ENCODE measurements at places on chromosomes 2 and 18.

DNA sequence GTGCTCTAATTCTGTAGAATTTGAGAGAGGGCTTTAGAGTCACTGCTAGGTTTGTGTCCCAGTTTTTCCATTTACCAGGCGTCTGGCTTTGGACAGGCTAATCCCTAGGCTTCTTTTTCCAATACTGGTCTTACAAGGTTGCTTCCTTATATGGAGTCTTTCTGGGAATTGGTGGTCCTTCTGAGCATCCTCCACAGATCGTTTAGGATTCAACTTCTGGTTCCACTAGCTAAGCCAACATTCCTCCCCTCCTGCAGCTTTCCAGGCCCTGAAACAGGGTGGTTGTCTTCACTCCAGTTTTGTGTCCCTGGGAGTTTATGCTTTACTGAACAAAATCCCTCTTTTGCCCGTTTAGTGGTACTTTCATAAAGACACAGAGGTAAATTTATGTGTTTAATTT, 170.6 kb downstream of the CERS6 start:
- DNase-seq, result no peak

- DNase-seq, result no peak
Observed at GRCh38 chr2:181656450-181657291, at the start of gene CERKL. TSS of gene CERKL (minus strand) at chr2:181657105. CDS start at chr2:181657006, 99 bp downstream.

DNA sequence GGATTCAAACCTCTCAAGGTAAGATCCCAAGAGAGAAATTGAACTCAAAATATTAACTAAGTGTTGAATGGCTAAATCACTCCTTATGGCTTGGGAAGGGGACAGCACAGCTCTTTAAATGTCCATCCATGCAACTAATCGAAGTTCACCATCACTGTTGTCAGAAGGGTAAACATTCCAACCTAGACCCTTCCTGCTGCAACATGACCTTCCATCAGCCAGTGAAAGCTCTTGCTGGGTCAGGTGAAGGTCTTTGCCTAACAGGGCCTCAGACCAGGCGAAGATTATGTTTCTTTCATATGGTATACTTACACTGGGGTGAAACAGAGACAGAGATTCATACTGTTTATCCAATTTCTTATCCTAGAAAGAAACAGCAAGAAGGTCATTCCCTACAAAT, 16.4 kb downstream of the IAH1 start:
- no peak for DNase-seq

DNA sequence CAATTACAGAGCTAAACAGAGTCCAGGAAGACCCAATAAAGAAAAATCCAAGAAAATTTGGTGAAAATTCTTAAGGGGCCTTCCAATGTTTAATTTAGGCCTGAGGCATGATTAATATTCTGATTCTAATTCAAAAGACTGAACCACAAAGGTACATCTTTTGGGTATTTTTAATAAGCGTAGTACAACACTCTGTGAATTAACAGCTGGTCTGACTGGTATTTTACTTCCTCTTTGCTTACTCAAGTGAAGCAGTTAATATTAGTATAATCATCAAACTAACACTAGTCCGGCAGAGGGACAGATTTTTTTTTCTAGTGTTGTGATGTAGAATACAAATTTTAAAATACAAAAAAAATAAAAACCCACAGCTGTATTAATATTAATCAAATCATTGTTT, 652.9 kb downstream of the NR4A2 start:
- no peak for DNase-seq

DNA sequence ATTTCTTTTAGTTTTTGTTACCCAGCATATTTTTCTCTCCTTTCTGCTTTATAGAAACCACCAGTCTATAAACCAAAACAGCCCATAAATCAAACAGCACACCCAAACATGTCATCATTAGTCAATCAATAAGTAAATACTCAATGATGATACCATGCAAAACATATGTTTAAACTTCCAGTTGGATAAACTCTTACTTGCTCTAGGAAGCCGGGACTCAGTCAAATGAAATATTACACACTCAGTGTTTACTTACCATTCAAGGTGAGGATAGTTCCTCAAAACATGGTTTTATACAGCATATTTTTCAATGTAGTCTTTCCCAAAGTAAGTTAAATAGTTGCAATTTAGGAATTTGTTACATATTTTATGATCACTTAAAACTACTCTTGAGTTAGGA, 343.6 kb upstream of the NXPH2 start:
- DNase-seq, result no peak

GRCh38 chr2:65055422-65056214, 598 bp upstream of the CEP68 start:
- DNase-seq, result no peak

GRCh38 chr2:120765678-120766469, 30.2 kb downstream of the GLI2 start:
- DNase-seq, result no peak

GRCh38 chr18:46211816-46212215, 107.6 kb downstream of the HAUS1 start:
- no peak for DNase-seq

- DNase-seq, result no peak
Observed at GRCh38 chr2:237614151-237614720, 13.2 kb upstream of the LRRFIP1 start.

- DNase-seq, result no peak
Observed at GRCh38 chr2:238891457-238892203, 43.7 kb downstream of the TWIST2 start.

GRCh38 chr18:22684268-22684667, 248.9 kb upstream of the RBBP8 start:
- DNase-seq, result no peak

GRCh38 chr2:54524226-54524991, 68.3 kb downstream of the SPTBN1 start:
- no peak for DNase-seq

DNA sequence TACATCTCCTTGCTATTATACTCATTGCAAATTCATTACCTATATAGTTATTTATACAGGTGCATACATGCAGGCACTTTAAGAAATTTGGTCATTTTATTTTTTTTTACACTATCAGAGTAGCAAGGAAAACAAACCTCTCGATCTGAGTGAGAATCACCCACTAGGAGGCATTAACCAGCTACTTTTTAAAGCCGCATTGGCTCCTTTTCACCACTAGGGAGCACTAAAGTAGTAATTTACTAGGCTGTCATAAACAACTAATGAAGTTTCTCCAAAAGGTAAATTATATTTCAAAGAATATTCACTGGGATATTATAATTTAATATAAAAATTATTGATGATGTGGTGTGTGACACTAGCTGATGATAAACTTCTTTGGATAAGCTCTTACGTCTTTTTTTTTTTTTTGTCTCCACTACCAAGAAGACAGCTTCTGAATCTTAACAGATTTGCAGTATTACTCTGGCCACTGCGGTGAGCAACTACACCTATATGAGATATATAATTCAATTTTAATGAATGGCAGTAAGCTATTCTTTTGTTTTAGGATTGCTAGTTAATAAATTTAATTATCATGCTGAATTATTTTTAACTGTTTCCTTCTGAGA, 101.9 kb downstream of the NOL4 start:
- DNase-seq, result peak; percentile 66

GRCh38 chr2:65420712-65421431, 11.5 kb downstream of the SPRED2 start:
- DNase-seq, result no peak

GRCh38 chr2:56132138-56132537, 51.7 kb upstream of the CCDC85A start:
- peak; percentile 38 for DNase-seq

GRCh38 chr2:217906798-217907197, 96.0 kb downstream of the TNS1 start:
- DNase-seq, result no peak

DNA sequence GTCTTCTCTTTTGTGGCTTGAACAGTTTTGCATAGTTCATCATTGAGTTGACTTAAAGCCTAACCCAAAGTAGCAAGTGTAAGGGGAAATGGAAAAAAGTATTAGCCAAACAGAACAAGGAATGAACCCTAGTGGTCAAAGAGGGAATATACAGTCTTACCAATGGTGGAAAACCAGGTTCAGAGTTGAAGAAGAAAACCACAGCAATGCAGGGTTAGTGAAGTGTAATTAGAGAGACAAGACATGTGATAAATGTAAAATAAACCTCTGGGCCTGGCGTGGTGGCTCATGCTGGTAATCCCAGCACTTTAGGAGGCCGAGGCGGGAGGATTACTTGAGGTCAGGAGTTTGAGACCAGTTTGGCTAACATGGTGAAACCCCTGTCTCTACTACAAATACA, 2.4 kb downstream of the TTN start:
- no peak for DNase-seq

GRCh38 chr18:79488311-79489050, 92.8 kb downstream of the NFATC1 start:
- DNase-seq, result no peak
